ENCODE measurements at places on chromosomes 11 and 22.

- peak; percentile 19 for DNase-seq
Observed at GRCh38 chr11:14908214-14908880, 16.3 kb upstream of the CYP2R1 start.

DNA sequence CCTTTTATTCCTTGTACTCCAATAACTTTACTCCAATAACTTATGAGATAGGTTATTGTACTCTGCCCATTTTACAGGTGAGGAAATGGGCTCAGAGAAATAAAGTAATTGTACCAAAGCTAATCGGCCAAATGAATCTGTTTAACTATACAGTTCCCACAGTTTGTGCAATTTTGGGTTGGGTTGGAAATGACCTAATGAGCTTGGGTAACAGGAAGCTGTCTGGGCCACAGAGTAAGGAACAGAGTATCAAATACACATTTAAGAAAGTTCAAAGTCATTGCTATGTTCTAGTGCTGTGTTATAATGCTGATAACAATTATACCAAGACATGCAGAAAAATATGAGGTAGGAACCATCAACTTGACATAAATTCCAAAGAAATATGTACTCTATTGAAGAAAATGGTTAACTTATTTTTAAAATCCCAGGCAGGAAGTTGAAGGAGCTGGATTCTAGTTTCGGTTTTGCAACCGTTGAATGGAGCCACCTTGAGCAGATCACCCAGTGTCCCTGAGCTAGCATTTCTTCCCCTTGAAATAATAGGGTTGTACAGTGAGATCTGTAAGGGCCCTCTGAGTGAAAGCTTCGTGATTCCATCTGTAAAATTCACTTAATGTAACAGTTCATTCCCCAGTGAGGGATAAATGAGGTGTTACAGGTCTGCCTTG is 360.9 kb upstream of the NARS2 start:
- DNase-seq = no peak

GRCh38 chr22:36351921-36352802 is 35.6 kb downstream of the MYH9 start:
- no peak for DNase-seq

DNA sequence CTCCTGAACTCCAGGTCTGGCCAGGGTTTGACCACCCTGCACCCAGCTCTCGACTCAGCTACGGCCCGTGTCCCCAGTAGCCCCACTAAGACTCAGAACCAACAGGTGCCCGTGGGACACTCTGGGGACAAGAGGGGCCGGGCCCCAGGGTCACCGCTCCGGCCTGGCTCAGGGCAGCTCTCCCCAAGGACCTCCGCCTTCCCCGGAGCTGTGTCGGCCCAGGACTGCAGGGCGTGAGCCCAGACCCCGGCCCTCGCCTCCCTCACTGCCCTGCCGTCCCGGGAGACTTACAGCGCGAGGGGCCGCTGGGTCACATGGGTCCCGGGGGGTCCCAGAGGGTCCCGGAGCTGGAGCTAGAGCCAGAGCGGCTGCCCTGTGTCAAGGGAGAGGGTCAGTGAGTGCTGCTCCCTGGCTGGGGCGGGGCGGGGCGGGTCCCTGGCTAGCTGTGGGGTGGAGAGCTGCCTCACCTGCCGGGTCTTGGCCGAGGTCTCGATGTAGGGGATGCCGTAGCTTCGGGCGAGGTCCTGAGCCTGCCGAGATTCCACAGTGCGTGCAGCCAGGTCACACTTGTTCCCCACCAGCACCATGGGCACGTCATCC is 2.3 kb downstream of the HRAS start:
- DNase-seq = no peak

- DNase-seq = no peak
Observed at GRCh38 chr11:27864091-27864491, 163.8 kb upstream of the BDNF start.

- DNase-seq = no peak
Observed at GRCh38 chr11:64723907-64724862, 1.2 kb upstream of the NRXN2 start.

GRCh38 chr11:96211436-96211835 is 131.6 kb downstream of the MAML2 start:
- DNase-seq = no peak

- no peak for DNase-seq
Observed at GRCh38 chr11:130580372-130580771, 131.9 kb downstream of the ADAMTS15 start.

GRCh38 chr22:24402460-24403192 is 24.8 kb upstream of the ADORA2A start:
- no peak for DNase-seq

DNA sequence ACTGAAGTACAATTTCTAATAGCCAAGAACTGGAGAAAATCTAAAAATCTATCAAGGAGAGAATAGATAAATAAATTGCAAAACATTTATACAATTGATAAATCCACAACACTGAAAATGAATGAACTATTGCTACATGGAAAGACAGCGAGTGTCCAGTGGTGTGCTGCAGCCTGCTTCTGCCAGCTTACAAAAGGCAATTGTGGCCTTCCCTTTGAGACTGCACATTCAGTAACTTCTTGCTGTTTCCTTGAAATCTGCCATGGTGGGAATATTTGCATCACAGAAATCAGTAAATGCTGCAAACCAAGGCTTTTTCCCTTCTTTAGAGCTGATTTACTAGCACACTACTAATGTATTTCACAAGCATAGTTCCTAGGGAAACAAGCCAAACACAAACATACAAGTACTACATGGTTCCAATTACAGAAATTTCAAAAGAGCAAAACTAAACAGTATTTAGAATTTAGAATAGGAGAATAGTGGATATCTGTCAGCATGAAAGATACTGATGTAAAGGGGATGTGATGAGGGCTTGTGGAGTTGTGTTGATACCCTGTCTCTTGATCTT is 76.9 kb upstream of the TRIM77 start:
- no peak for DNase-seq

DNA sequence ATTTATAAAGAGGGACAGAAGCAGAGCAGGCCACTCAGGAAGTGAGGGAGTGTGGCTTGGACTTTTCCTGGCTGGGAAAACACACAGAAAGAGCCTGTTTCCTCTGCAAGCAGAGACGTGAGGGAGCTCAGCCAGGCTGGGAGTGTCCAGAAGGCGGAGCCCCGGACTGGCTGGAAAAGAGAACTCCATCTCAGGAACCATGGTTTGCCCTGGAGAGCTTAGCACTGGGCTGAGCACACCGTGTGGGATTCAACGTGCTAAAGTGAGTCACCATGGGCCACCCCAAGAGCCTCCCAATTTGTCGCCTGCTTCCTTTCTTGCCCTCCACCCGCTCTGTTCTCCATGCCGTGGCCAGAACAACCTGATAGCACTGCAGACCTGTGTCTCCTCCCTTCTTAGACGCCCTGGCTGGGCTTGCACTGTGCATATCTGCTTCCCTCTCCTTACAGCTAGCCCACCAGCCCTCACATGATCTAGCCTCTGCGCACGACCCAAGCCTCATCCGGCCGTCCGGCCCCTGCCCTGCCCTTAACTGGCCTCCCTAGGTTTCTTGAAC is 51.8 kb downstream of the GALNT18 start:
- DNase-seq = no peak

- no peak for DNase-seq
Observed at GRCh38 chr11:69778373-69778772, 3.2 kb upstream of the FGF4 start.

GRCh38 chr22:35821654-35822053 is 104.0 kb downstream of the APOL5 start:
- DNase-seq = no peak

DNA sequence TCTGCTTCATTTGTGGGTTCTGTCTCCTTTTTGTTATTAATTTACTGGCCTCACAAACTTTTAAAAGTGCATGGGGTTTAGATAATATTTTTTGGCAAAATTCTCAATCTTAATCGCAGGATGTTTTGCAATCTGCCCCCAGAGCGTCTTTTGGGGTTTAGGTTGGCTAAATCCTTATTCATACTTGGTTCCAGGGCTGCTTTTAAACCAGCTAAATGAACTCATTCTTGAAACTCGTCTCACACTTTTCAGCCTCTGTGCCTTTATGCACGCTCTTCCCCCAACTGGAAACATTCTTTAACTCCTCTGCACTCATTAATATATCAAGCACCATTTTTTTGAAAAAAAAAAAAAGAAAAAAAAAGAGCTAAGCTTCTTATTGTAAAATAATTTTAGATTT is 131.7 kb downstream of the KIF18A start:
- no peak for DNase-seq

GRCh38 chr11:134150195-134150903 is 73.4 kb downstream of the NCAPD3 start:
- DNase-seq = no peak

- DNase-seq = no peak
Observed at GRCh38 chr22:38462960-38463784, 4.7 kb upstream of the KDELR3 start.

DNA sequence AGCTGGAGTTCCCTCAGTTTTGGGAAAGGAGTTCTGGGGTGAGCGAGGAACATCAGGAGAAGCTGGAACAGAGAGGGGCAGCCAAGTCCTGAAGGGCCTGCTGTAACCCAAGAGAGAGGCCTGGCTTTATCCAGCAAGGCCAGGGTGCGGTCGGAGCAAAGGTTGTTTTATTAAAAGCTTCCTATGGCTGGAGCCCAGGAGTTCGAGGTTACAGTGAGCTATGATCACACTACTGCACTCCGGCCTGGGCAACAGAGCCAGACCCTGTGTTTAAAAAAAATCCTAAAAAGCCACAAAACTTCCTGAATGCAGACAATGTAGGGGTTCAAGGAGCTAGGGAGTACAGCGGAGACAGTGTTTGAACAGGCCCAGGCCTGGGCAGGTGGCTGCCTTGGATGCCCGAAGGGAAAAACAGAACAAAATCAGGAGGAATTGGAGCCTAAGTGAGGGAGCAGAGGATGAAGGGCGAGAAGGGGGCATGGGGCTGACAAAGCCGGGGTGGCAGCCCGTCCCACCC is 22.2 kb upstream of the MALAT1 start:
- no peak for DNase-seq

GRCh38 chr22:23305922-23306374 is 125.6 kb downstream of the BCR start:
- no peak for DNase-seq

- DNase-seq = no peak
Observed at GRCh38 chr11:113277907-113278306, 36.5 kb upstream of the TTC12 start.

DNA sequence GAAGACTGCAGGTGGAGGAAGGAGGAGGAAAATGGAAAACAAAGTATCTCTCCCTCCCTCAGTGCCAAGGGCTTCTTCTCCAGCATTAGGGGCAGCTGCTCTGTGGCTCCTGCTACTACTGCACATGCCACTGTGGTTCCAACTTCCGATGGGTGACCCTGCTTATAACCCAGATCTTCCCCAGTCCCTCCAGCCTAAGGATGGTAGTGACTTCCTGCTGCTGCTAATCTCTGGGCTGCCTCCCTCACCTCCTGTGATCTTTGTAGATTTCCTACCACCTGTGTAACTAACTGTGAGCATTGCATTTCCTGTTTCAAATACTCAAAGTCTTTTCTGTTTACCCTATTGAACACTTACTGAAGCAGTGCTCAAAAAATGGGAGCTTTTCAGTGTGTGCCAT is 28.7 kb upstream of the TRPC6 start:
- no peak for DNase-seq

GRCh38 chr11:62882788-62883501 is 2.2 kb downstream of the SLC3A2 start:
- no peak for DNase-seq

GRCh38 chr11:81967242-81967641 is 766.4 kb downstream of the FAM181B start:
- no peak for DNase-seq

DNA sequence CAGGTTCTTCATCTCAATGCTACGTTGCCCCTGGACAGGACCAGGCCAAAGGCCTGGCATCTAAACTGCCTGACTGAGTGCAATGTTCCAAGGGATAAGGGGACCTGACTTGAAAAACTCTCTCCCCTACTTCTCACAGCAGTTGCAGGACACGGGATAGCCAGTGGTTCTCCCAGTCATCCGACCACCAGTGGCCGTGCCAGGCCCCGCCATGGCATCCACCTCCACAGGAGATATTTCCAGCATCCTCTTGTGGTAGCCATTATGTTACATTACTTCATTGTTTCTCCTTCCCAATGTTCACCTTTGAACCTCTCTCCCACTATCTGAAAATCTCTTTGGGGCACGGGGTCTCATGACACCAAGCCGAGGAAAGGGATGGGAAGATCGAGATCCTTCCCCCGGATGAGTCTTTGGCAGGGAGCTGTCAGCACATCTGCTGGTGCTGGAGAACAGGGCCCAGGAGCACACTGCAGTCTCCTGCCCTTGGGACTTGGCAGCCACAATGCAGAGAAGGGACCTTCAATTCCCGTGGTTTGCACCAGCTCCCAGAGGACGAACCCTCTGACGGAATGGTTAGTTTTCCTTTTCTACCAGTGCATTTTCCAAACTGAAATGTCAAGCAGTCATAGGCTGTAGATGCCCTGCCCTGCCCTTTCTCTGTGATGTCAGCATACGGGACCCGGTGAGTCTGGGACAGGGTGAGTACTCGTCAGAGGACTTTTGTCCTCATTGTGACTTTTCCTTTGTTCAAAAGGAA is 121.2 kb downstream of the ETS1 start:
- DNase-seq = peak; percentile 63

DNA sequence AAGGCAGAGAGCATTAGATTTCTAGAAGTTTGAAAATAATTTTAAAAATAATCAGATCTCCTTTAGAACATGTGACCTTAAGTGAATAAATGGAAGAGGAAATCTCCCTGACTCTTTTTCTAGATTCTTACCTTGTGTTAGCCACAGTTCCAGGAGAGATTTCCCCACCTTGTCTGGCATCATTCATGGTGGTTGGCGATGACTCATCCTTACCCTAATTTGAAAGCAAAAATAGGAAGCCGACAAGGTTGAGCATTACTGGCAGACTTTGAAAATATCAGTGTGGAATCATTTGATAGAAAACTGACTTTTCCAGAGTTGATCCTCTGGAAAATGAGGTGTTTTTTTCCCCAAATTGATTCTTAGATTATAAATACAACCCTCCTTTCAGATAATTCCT is 48.1 kb downstream of the CNTN5 start:
- DNase-seq = no peak

- no peak for DNase-seq
Observed at GRCh38 chr11:58888579-58888978, 44.1 kb upstream of the GLYATL2 start.

DNA sequence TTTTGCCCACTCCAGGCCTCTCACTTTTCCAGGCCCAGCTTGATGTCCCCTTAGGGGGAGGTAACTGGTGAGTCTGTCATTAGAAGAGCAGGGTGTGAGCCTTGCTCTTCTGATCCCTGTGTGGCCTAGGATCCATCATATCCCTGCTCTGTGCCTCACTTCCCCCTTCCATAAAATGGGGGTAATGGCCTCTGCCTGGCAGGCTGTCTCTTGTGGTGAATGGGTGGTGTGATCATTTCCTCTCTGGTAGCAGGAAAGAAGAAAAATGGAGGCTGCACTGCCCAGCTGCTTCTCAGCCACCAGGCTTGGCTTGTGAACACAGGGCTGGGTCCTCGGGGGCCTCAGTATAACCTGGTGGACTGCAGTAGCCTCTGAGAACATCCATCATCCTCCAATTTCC is 5.6 kb downstream of the ARHGEF17 start:
- DNase-seq = no peak

DNA sequence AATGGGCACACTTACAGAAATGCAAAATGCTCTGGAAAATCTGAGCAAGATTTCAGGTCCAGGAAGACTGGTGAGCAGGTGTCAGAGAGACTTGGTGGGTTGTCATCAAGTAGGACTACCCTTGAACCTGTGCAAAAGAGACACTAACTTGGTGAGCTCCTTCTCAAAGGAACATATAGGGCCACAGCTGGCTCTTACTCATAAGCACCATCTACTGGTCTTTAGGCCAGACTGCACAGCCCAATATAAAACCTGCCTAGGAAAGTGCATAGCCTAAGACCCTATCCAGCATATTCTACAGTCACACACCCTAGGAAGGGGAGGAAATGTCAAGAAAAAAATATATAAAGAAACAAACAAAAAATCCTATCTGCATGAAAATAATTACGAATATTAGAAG is 18.2 kb upstream of the OR10W1 start:
- no peak for DNase-seq
